NCI-H1092 treated with DMSO at 0.1 percent for 48 hours (cell line): ENCODE measurements at places on chromosomes 6 and 20.

DNA sequence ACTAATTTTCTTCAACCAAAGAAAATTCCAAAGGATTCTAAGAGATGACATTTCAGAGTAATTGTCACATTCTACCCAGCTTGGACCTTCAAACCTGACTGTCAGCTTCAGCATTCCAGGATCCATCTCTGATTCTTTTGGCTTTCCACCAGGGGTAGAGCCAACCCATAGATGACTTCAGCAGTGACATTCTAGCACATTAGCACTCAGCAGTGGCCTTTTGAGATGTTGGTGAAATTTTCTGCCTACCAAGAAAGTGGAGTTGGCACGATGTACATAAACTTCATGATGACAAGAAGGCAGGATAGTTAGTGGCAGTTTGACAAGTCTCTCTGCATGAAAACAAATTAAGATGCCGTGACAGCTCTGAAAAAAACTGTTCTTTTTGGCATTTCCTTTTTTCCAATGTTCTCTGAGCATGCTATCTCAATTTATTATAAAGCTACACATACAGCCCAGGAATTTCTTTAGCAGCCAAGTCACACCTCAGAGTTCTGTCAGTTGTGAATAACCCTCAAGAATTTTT is 466.5 kb upstream of the RNF217 start:
- DNase-seq, result no peak

DNA sequence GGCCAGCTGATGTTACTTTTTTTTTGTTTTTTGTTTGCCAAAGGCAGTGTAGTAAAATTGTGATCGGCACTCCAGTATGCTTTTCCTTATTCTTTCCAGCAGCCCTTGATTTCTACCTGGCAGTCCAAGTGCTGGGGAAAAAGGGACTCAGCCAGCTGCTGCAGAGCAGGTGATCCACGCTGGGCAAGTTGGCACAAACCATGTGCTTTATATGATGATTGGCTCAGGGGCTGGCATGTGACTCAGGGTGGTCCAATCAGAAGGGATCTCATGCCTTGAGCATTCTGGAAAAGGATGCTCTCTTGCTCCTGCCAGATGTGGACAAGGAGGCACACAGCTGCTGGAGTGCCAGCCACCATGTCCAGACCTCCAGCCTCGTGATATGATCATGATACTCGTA is 54.5 kb downstream of the SULF2 start:
- peak; percentile 12 for DNase-seq

GRCh38 chr6:162622572-162622971 is 105.0 kb downstream of the PRKN start:
- no peak for DNase-seq

DNA sequence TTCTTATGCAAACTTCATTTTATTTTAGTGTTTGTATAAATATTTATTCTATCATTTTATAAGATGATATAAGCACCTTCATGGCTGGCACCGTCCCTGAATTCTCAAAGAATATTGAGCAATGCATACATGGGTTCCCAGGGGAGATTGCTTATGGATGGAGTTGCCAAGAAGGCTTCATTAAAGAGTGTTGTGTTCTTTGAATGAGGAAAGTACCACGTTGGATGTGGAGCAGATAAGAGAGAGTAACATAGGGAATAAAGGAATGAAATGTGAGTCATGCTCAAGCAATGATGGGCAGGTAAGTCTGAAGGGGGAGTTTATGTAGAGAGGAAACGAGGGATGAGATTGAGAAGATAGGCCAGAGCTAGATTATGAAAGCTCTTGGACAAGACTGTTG is 10.3 kb downstream of the DSE start:
- DNase-seq, result no peak

DNA sequence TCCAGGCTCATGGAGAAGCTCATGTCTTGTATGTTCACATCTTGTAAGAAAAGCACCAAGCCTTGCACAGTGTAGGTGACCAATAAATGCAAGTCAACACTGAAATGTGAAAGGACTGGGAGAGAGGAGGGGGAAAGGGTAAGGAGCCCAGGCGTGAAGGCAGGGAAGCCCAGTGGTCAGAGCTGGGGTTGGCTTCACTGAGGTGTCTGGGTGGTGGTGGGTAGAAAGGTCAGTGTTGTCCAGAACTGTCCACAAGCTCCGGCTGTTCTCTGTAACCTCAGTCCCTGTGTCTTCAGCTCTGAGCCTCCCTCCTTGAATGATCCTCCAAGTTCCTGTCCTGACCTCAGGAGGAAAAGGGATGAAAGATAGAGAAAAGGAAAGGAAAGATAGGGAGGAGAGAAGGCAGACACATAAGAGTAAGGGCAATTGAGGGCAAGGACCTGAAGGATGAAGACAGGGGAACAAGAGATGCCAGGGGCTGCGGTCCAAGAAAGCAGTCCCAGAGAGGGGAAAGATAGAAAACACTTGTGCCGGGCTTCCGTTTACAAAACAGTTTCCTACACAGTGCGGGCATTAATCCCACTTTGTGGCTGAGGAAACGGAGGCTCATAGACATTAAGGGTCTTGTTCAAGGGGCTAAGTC is 2.4 kb upstream of the TNXB start:
- DNase-seq, result no peak

GRCh38 chr6:14119784-14120183 is 2.2 kb downstream of the CD83 start:
- no peak for DNase-seq

- no peak for DNase-seq
Measured at GRCh38 chr6:128029826-128030225, 129.0 kb upstream of the THEMIS start.

DNA sequence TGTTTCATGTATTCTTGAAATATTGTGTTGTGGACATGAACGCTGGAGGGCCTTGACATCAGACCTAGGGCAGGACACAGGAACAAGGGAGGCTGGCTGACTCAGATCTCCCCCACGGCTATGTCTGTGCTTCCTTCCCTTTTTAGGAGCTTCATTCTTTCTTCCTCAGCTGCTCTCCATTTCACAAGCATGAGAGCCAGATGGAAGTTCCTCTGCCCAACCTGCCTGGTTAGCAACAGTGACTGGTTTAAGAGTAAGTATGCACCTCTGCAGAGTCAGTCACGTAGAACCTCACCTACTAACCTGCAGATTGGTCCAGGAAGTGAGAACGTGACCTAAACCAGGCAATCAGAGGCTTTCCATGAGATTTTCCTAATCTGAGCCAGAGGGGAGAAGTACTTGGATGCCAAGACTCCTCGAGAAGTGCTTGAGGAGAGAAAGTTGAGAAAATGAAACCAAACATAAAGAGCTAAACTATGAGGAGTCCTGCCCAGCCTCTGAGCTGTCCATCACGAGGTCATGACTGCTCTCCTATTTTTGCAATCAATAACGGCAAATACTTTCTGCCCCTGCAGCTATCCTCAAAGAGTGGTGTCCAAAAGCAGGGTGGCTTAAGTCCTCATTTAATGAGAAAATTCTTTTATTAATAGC is 465.2 kb upstream of the CITED2 start:
- no peak for DNase-seq

DNA sequence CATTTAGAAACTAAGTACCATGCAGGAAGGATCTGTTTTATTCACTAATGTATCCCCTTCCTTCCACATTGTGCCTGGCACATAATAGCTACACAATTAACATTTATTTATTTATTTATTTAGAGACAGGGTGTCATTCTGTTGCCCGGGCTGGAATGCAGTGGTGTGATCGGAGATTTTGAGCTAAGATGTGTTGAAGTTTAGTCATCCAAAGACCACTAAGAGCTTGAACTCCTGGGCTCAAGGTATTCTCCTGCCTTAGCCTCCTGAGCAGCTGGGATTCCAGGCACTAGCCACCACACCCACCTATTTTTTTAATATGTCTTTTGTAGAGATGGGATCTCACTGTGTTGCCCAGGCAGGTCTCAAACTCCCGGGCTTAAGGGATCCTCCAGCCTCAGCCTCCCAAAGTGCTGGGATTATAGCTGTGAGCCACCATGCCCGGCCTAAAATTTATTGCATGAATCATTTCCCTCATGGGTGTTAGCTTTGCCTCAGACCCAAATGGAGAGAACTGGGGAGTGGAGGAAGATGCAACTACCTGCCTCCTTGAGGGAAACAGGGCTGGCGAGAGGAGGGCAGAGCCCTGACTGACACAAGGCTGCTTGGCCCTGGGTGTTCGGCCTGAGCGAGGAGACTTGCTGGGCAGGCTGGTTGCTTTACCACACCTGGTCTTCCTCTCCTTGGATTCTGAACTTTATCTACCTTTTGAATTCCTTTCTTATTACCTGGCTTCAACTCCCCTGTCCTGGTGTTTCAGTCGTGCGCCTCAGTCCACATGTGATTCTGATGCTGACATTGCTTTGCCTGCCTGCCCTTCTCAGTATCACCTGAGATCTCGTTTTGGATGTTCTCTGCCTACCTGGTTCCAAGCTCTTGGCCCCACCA is 1.7 kb upstream of the DYNLT1 start:
- DNase-seq, result no peak

DNA sequence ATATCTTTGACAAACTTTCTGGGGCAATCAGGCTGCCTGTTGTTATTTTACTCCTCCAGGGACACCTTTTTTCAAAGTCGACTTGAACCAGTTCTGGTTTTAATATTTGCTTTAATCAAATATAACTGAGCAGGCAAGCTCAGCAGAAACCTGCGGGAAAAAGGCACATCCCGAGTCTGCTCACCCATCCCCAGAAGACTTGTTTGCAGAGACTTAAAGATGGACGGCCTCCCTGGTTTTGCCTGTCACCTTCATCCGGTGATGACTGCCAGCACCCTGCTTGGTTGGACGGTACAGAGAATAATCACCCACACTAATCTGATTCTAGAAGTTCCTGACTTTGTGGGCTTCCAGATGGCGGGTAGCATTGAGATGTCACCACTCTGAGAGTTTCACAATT is 36.8 kb downstream of the PPP1R3G start:
- no peak for DNase-seq

DNA sequence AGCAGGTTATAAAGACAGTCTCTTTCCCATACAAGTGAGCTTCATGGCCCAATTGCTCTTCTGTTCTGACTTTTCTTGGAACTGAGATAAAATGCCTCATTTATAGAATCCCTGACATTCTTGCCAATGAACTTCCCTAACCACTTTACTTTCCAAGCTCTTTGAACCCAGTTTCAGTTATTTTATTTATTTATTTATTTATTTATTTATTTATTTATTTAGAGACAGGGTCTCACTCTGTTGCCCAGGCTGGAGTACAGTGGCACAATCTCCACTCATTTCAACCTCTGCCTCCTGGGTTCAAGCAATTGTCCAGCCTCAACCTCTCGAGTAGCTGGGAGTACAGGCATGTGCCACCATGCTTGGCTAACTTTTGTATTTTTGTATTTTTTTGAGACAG is 138.5 kb upstream of the ZNF184 start:
- no peak for DNase-seq

GRCh38 chr6:131631625-131632289 is 3.7 kb upstream of the MED23 start:
- no peak for DNase-seq

DNA sequence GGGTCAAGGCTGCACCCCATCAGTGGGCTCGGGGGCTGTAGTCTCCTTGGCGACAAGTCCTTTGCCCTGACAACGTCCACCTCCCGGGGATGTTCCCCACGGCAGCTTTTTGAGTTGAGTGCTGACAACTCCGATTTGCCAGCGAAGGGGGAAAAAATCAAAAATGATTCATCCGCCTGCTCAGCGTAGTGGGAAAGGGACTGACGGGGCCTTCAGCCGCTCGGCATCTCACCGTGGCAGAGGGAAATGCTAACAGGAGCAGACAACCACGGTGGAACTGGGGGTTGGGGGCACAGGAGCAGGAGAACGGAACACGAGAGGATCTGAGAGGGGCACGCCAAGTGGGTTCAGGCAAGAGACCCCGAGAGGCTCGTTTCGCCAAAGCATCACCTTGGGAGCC is 173.7 kb downstream of the TFAP2C start:
- DNase-seq, result no peak

DNA sequence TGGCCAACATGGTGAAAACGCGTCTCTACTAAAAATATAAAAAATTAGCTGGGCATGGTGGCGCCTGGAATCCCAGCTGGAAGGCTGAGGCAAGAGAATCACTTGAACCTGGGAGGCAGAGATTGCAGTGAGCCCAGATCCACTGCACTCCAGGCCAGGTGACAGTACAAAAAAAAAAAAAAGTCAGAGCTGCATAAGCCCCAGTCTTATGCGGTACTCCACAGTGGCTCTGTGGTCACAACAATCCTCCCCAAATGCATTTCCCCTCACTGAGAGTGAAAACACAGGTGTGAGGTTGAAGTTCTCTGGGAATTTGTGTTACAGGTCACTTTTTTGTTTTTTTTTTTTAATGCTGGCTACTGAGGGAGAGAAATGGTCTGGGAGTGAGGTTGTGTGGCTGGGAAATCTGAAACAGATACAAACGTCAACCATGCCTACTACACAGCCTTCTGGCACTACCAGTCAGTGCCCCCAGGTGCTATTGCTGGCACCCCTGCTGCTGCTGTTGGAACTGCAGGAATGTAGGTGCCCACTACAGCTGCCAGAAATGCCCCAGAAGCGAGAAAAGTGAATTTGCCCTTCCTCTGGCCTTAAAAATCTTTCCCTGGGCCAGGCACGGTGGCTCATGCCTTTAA is 5.7 kb downstream of the MRPS26 start:
- DNase-seq, result no peak

GRCh38 chr20:52529826-52530225 is 338.2 kb upstream of the ZFP64 start:
- no peak for DNase-seq

- no peak for DNase-seq
Measured at GRCh38 chr6:91291071-91291470, 704.2 kb upstream of the MAP3K7 start.

- DNase-seq, result no peak
Measured at GRCh38 chr20:25083141-25083772, 1.3 kb upstream of the VSX1 start.

DNA sequence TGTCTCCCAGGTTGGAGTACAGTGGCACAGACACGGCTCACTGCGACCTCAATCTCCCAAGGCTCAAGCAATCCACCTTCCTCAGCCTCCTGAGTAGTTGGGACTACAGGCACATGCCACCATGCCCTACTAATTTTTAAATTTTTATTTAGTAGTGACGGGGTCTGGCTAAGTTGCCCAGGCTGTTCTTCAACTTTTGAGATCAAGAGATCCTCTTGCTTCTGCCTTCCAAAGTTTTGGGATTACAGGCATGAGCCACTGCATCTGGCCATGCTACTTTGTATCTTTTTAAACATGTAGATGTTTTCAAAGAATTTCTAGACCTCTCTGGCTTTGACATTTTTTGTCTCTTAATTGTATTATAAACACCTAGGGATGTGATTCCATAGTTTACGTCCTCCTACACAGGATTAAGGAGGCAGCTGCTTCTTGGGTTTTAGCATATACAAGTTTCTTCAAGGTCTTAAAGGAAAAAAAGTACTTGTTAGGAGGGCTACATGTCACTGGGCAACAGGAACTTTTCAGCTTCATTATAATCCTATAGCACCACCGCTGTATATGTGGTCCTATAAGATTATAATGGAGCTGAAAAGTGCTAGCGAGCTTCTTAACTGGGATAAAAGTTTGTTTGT is 1.3 kb downstream of the ADAT2 start:
- no peak for DNase-seq

DNA sequence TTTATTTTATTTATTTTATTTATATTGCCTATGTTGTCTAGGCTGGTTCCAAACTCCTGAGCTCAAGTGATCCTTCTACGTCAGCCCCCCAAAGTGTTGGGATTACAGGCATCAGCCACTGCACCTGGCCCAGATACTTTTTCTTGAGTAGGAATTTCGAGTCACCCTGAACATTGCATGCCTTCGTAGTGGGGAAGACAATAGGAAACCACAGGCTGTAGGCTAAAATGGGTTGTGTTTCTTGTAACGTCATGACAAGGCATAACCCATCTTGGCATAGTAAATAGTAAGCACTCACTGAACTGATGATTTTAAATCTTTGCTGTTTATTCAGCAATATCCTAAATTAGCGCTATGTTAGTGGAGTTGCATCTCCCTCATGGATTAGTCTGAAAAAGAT is 34.9 kb downstream of the PTPN1 start:
- DNase-seq, result no peak
